ENCODE measurements at places on chromosomes 7 and 10.

- DNase-seq = peak; percentile 45
These were observed 945 bp downstream of the ADO start for GRCh38 chr10:62805231-62806099.

- DNase-seq = no peak
These were observed 116.8 kb downstream of the TRRAP start for GRCh38 chr7:98995111-98995510.

DNA sequence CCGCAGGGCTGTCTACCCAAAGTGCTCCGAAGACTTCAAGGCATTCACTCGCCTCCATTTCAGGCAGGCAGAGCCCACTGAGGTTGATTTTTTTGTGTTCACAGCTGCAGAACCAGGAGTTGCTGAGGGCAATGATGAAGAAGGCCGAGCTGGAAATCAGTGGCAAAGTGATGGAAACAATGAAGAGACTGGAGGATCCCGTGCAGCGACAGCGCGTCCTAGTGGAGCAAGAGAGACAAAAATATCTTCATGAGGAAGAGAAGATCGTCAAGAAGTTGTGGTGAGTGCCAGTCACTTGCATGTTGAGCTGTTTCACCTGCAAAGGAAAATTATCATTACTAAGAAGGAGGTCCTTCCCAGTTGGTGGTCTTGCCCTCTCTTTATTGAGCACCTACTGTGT is 210.5 kb downstream of the ARHGAP21 start:
- DNase-seq = peak; percentile 62

DNA sequence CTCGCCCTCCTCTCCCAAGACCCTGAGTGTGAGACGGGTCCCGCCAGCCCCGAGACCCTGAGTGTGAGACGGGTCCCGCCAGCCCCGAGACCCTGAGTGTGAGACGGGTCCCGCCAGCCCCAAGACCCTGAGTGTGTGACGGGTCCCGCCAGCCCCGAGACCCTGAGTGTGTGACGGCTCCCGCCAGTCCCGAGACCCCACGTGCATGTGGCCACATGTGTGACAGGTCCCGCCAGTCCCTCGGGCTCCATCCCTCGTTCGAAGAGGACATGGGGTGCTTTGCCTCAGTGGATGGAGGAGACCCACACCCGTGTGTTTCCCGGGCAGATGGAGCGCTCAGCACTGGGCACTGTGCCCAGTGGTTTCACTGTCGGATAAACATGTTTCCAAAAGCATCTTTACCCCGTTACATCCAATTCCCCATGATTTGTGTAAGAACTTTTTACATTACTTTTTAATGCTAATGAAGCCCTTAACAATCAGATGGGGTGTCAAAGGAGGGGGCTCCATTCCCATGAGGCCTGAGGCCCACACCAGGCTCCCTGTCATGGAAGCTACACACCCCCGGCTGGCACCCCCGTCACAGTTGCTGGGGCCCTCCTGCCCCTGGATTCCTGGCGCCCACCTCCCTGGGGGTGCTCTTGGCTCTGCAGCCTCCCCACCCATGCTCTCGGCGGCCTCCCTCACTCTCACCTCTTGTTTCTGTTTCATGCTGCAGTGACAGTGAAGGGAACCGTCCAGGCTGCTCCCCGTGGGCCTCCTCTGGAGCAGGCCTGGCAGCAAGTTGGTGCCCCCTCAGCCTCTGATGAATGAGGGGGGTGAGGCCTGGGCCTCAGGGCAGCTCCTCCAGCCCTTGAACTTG is 48.5 kb upstream of the CFAP46 start:
- no peak for DNase-seq

- DNase-seq = no peak
These were observed 288.2 kb upstream of the SEMA3D start for GRCh38 chr7:85475071-85475470.

DNA sequence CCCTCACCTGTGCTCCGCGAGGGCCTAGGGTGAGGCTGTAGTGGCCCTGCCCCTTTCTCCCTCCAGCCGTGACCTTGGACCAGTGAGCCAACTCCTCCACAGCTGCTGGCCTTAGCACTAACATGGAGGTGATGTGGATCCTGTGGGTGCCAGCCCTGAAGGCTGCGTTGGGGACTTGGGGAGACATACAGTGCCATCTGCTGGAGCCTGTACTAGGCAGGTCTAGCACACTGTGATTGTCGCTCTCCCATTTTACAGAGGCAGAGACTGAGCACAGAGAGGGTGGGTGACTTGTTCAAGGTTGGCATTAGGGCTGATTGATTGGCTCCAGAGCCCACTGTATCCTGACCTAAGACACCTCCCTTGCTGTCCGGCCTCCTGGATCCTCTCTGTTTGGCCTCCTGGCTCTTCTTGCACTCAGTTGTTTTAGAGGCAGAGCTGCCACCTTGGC is 37.6 kb downstream of the PRF1 start:
- DNase-seq = no peak

GRCh38 chr7:138854115-138854645 is 56.2 kb upstream of the ATP6V0A4 start:
- peak; percentile 5 for DNase-seq

GRCh38 chr7:155286686-155287085 is 11.0 kb upstream of the INSIG1 start:
- no peak for DNase-seq

GRCh38 chr10:111707076-111707475 is 476.5 kb downstream of the GPAM start:
- no peak for DNase-seq

DNA sequence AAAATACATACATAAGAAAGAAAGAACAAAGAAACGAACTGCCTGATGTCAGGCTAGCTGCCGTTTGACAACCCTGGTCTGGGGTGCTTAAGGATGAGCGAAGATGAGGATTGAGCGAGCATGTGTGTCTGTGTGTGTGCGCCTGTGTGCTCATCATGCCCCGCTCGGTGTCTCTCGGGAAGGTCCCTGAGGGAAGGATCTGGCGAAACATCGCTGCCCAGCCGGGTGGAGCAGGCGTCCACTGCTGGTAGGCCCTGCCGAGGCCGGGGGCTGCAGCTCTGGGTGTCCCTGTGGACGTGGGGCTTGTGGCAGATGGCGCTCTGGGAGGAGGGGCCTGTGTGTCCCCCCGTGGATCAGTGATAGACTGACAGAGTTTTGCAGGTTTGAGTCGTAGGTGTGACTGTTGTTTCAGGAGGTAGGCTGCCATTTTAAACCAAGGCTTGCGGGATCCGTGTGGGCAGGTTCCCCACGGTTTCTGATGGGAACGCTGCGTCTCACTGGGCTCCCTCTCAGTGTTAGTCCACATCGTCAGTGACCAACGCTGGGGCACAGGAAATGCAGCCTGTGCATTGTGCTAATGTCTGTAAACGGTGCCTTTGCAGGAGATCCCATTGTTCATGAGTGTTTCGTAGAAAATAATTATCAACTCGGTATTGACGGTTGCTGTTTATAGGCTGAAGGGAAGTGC is 5.9 kb upstream of the SUN1 start:
- no peak for DNase-seq

GRCh38 chr10:8180360-8181109 is 126.0 kb downstream of the GATA3 start:
- DNase-seq = no peak

GRCh38 chr10:72883861-72884260 is 9.7 kb upstream of the OIT3 start:
- no peak for DNase-seq

DNA sequence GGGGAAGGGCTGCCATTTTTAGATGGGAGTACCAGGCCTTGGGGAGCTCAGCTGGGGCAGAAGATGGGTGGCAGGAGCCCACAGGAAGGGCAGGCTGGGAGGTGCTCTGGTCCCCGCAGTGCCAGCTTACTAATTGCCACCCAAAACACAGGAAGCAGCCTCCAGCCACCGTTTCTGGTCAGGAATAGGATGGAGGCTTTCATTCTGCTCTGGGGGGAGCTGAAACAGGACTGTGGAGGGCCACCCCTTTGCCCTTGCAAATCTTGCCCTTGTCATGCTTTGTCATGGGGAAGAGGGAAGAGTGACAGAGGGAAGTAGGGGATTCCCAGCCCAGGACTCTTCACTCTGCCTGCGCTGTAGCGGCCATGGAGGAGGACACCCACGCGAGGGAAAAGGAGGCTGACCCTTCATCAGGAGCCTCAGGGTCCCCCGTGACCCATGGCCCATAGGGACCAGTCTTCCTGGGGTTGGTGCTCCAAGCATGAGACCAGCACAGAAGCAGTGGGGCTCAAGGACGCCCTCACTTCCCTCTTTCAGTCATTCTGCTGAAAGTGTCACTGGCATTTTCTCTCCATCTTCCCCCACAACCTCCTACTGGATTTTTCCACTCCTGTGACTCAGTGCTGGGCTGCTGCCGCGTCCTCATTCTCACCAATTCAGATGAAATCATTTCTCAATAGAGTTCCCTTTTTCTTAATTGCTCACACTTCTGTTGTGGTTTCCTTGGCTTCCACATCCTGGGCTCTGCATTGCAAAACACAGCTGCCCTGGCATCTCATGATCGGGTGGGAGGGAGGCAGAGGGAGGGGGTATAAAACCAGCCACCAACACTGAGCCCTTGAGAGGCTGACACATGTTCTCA is 61.9 kb downstream of the MKI67 start:
- peak; percentile 83 for DNase-seq

- DNase-seq = no peak
These were observed 151.5 kb upstream of the AGR3 start for GRCh38 chr7:17033245-17033644.

- DNase-seq = no peak
These were observed 373.3 kb downstream of the HTR7 start for GRCh38 chr10:90484518-90484917.

DNA sequence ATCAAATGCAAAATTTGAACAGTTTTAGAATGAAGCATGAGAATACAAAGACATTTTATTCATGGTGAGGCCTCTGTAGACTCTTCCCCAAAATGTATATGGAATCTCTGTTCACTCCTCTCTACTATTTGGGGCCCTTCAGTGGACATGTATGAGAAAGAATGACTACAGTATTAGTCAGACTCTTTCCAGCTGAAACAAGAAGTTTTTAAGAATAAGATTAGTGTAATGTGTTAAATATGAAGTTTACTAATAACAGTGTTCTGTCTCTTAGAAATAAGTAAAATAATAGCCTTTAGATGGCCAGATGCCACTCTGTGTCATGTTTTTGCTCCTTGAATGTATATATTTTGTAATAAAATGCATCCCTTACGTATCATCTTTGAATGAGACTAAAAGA is 585.6 kb downstream of the SUGCT start:
- peak; percentile 19 for DNase-seq

DNA sequence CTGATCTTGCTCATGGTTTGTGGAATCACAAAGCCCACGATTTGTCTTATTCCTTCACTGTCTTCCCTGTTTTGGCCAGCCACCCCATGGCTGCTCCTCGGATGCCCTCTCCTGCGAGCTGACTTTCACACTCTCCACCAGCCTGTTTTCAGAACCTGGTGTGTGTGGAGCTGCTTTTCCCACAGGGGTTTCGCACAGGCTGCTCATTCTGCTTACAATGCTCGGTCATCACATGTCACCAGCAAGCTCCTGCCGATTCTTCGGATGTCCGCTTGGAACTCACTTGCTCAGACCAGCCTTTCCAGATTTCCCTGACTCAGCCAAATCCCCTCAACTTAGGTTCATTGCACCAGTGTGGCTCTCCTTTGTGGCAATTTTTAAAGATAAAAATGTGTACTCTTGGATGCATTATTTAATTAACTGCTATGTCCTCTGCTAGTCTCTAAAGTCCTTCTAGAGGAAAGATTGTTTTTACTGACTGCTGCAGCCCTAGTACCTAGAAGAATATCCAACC is 1018.6 kb upstream of the LRRTM3 start:
- no peak for DNase-seq

GRCh38 chr7:36621396-36621795 is 102.9 kb downstream of the AOAH start:
- DNase-seq = no peak

- DNase-seq = no peak
These were observed 99.9 kb downstream of the PRKAG2 start for GRCh38 chr7:151776876-151777494.

- no peak for DNase-seq
These were observed 158.6 kb downstream of the NRF1 start for GRCh38 chr7:129769866-129770808.

GRCh38 chr10:116084161-116084560 is 188.8 kb downstream of the GFRA1 start:
- DNase-seq = no peak

DNA sequence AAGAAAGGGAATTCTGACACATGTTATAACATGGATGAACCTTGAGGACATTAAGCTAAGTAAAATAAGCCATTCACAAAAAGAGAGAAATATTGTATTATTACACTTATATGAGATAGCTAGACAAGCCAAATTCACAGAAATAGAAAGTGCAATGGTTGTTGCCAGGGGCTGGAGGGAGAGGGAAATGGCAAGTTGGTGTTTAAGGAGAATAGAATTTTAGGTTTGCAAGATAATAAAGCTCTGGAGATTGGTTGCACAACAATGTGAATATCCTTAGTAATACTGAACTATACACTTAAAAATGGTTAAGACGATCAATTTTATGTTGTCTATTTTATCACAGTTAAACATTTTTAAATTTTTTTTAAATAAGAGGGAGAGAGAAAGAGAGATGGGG is 25.0 kb upstream of the ADD3 start:
- no peak for DNase-seq

DNA sequence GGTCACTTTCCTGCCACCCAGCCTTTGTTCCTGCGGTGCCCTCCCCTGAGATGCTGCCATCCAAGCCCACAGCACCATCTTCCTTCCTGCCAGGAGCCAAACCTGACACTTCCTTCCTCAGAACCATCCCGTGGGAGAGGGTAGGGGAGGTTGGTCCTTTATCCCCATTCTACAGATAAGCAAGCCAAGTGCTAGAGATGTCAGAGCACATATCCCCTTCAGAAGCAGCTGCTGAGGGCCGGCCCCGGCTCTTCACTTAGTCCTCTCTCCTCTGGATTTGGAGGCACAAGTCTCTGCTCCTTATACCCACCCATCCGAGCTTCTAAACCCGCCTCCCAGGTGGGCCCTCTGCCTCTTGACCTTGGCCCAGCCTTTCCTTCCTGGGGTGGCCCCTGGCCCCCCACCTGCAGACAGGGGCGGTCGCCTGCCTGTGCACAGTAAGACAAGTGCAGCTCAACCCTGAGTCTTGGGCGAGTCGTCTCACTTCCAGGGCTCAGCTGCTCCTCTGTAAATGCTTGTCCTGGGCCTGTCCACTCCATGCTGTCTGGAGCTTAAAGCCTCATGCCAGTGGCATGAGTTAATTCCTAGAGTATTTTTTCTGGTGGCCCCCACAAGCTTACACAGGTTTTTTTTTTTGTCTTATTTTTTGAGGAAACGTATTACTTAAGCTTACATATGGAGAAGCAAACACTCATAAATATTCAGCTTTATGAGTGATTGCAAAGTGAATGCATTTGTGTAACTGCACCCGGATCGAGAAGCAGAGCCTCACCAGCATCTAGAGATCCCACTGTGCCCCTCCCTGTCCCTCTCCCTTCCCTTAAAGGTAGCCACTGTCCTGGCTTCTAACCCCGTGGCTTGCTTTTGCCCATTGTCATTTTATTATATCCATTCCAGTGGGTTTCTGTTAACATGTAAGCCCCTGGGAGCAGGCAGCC is 125.1 kb downstream of the CDH23 start:
- no peak for DNase-seq

DNA sequence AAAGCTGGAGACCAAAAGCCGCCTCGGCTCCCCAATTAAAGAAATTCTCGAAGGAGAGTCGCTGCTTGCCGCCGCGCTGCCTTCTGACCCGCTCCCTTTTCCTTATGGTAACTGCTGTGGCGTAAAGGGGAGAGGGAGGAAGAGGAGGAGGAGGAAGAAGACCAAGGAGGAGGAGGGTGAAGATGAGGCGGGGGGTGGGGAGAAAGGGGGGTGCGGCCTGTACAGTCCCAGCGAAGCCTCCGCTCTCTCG is 388 bp downstream of the CNOT4 start:
- no peak for DNase-seq

- DNase-seq = no peak
These were observed 7.6 kb downstream of the ARHGAP12 start for GRCh38 chr10:31921031-31921430.

Data from choroid plexus epithelial cell (primary cell).